Frontal cortex (tissue), 4 donors: ENCODE measurements at places on chromosomes 1 and 21.

- DNase-seq = no peak
These were observed 133.3 kb downstream of the KCNK2 start for GRCh38 chr1:215215846-215216245.

- peak; percentile 8 for DNase-seq
These were observed 166.8 kb upstream of the IVNS1ABP start for GRCh38 chr1:185483664-185484450.

- DNase-seq = no peak
These were observed 57.1 kb upstream of the ID3 start for GRCh38 chr1:23616292-23616824.

- DNase-seq = no peak
These were observed 84.2 kb downstream of the KIRREL1 start for GRCh38 chr1:158077411-158078256.

GRCh38 chr1:156615946-156616345 lies 3.3 kb upstream of the HAPLN2 start:
- DNase-seq = no peak

GRCh38 chr1:168430321-168430720 lies 113.5 kb downstream of the XCL2 start:
- no peak for DNase-seq

- DNase-seq = no peak
These were observed 80.3 kb downstream of the DIRAS3 start for GRCh38 chr1:67970088-67970487.

DNA sequence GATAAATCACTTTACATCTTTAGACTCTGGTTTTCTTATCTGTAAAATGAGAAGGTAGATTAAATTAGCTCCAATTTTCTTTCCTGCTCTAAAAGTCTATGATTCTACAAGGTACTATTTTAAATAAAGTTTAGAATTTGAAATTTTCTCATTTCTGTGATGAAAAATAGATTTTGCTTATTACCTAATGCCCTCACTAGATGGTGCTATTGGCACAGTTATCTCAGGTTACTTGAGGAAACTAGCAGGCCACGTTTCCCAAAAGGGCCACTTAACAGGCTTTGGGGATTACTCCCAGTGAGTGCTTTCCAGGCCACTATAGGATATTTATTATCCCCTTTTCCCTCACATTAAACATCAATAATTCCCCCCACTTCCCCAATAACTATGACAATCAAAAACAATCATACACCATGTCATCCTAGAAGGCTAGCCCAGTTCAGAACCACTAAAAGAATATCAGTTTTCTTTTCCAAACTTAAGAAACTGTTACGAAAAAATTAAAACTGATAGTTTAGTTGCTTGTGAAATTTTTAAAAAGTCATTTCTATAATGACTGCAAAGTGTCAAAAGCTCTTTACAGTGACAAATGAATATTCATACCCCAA lies 30.6 kb downstream of the OMA1 start:
- peak; percentile 51 for DNase-seq

DNA sequence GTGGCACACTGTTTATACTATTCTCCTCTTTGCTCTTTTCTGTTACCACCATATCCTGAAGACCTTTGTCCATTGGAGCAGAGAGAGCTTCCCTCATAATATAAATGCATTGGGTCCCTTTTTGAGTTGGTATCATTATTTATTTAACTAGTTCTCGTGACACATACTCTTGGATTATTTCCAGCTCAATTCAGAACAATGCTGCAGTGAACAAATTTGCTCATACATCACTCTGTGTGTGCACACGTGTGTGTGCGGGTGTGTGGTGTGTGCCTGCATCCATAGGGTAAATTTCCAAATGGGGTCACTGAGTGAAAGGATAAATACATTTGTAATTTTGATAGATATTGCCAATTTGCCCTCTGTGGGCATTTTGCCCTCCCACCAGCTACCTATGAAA lies 5.8 kb downstream of the PLA2G2A start:
- no peak for DNase-seq

GRCh38 chr1:92764116-92764515 lies 20.8 kb downstream of the EVI5 start:
- DNase-seq = no peak

DNA sequence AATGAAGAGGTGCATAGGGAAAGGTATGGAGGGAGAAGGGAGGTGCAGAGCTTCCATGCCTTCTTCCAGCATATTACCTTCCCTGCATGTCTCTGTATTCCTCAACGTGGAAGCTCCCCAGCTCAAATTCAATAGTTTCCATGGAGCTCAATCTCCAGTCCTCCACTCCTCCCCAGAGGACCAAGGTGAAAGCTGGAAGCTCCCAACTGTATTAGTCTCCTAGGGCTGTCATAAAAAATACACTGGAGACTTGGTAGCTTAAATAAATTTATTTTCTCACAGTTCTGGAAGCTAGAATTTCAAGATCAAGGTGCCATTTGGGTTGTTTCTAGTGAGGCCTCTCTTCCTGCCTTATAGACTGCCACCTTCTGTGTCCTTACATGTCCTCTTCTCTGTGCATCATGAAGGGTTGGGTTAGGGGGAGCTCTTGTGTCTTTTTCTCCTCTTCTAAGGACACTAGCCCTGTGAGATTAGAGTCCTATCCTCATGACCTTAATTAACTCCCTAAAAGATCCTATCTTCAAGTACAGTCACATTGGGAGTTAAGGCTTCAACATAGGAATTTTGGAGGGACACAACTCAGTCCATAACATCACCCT lies 21.9 kb upstream of the RABGGTB start:
- DNase-seq = no peak

GRCh38 chr1:45299981-45300668 lies 26.6 kb upstream of the HPDL start:
- DNase-seq = peak; percentile 58

- no peak for DNase-seq
These were observed 53.0 kb downstream of the CD46 start for GRCh38 chr1:207804721-207805468.

GRCh38 chr1:203308328-203308922 lies 3.1 kb downstream of the BTG2 start:
- no peak for DNase-seq
